ENCODE measurements at places on chromosomes 16 and 17.

DNA sequence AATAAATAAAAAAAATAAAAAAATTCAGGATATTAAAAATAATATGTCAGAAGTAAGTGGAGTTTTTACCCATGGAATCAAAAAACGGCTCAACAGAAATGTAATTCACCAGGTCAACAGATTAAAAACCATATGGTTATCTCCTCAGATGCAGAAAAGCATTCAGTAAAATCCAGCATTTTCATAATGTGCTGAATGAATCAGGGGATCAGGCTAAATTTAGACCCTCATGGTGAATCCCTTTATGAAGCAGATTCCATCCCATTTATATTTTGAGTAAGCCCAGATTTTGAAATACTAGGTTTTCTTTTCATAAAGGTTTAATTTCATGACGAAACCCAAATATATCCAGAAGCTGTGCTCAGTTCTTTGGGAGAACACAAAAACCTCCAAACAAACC lies 84.4 kb downstream of the OR1D5 start:
- no peak for DNase-seq

DNA sequence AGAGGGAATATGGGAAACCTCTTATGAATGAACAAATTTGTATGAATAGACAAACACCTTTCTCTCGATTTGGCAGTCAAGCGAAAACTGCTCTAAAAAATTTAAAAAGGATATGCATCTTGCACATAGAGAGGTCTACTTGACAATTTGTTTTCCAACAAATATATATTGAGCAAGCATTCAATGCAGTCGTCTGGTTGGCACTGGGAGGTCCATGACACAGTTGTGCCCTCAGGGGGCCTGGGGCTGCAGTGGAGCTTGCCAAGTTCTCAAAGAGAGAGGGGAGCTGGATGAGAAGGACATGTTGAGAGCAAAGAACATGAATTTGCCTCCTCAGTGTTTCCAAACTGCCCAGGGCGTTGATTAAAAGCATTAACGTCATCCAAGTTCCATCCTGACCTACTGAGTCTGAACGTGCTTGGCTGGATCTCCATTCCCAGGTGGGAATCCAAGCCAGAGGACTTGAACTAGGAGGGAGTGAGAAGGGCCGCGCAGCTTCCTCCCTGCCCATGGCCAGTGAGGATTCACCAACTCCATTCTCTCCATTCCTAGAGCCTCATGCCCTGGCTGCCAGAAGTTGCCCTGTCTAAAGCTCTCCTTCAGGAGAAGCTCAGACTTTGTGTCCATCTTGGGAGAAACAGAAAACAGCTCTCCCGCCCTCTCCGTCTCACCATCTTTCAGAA lies 24.5 kb downstream of the TBX2 start:
- DNase-seq: no peak

DNA sequence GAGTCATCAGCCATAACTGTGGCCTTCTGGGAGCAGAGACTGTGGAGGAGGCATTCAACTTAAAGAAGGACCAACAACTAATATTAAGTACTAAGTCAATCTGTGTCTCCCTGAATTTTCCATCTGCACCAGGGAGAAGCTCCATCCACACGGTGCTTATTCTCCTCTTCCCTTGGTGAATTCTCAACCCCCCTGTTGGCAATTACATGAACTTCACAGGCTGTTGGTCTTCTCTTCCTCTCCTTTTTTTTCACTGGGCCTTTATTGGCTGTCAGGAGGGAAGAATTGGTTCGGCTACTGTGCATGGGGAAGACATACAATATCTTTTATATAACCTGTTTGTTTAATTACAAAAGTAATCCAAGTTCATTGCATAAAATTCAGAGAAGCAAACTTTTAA lies 152.8 kb upstream of the IRX6 start:
- DNase-seq: no peak

DNA sequence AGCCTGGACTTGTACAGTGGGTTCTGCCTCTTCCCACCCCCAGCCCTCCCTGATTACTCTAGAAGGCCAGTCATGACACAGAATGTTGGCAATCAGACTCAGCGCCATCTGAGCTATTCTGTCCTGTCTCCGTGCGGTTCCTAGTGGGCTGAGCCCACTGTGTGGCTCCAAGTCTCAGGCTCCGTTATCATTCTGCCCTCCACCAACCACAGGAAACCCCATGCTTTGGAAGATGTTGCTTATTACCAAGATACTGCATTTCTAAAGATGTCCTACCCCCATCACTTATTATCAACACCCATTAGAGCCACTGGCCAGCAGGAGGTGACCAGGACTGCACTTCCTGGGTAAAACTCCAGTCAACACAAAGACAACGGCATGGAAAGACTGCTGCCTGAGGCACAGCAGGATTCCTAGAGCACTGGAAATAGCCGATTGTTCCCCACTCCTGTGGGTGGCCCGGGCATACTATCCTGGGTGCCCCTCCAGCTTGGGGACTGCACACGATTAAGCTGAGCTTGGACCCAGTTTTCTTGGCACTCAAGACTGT lies 133.6 kb downstream of the AATF start:
- DNase-seq: no peak

DNA sequence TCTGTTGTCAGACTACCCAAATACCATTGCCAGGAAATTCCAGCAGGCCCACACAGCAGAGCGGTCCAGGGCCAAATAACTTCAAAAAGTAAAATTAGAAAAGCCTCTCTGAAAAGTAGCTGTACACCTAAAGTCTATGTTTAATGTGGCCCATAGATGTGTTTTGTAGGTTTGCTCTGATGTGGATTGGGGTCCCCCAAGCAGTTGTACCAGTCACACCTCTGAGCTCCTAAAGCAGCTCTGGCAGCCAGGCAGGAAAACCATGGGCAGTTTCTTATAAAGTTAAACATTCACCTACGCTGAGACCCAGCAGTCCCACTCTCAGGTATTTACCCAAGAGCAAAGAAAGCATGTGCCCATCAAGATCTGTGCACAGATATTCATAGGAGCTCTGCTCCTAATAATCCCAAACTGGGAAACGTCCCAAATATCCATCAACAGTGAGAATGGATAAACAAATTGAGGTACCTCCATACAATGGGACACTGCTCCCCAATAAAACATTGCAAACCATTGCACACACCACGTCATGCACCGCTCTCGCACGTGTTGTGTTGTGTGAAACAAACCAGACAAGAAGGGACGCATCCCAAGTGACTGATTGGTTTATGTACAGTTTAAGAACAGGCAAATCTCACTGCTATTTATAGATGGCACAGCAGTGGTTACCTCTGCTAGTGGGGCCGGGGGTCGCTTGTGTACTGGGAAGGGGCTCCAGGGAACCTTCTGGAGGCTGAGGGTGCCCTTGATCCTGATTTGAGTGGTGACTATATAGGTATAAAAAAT lies 15.8 kb upstream of the PRM1 start:
- no peak for DNase-seq

GRCh38 chr16:31010585-31011325 lies at the start of gene STX1B:
Gene STX1B, minus strand, starts transcription at chr16:31010638. Its CDS starts 242 bp downstream, at chr16:31010396.
- DNase-seq: peak; percentile 44

- no peak for DNase-seq
Observed at GRCh38 chr17:40338058-40338457, 26.5 kb downstream of the GJD3 start.

DNA sequence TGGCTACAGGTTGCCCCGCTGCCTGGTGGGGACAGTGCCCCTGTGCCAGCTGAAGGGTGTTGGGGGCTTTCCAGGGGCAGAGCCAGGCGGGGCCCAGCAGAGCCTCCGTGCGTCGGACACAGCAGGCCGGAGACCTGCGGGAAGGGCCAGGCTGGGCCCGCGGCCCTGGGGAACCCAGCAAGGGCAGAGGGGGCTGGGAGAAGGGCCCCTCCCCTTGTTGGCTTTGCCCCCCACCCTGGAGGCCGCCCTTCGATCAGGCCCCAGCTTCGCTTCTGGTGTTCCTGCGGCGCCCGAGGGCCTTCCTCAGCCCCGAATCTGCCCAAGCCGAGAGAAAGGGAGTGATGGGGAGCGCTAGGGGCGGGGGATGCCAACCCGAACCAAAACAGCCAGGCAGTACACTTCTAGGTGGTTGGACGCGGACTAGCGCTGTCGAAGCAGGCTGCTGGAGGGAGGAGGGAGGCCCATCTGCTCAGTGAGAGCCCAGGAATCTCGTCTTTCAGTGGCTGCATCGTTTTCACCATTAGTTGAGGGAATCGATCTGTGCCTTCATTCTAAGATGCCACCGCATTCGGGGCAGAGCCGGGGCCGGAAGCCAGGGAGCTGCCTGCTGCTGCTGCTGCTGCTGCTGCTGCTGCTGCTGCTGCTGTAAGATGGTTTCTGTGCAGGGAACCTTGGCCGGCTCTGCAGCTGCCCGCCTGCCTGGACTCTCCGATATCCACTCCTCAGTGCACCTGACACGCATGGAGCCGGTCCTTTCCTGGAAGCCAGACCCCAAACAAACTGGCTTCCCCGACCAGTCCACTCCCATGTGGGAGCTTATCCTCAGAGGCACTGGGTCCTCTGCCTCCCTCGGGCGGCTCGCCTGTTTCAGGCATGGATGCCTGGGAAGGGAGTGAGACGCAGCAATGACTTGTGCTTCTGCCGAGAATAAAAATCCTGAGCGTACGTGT lies 1.7 kb downstream of the JPH3 start:
- DNase-seq: no peak

- DNase-seq: no peak
Observed at GRCh38 chr16:64138621-64139020, 983.2 kb downstream of the CDH11 start.

- no peak for DNase-seq
Observed at GRCh38 chr16:7025616-7026190, 306.9 kb upstream of the RBFOX1 start.

DNA sequence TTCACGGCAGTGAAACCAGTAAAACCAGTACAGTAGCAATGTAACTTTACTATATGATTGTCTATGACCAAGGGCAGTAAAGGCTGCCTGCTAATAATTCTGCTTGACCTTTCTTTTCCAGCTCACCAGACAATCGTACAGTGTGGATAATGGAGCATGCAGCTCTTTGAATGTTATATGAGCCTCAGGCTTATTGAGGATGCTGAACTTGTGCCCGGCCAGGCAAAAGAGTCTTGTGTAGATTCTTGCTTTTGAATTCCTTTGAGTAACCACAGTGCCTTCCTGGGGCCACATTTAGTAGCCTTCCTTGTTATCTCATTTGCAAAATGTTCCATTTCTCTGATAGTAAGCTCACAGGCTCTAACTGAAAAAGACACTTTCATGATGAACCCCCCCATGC lies 131.8 kb downstream of the CDH11 start:
- no peak for DNase-seq

- no peak for DNase-seq
Observed at GRCh38 chr16:2854700-2855309, 3.2 kb downstream of the PRSS22 start.
